Activated CD4-positive, alpha-beta memory T cell treated with anti-CD3 and anti-CD28 coated beads for 36 hours (primary cell): ENCODE measurements at places on chromosomes 12 and 14. TPM values are rescaled to one million over a fixed set of nuclear protein-coding genes. Genes with fewer than 3 reads are reported as not detected.

Gene C12orf54
- not detected for total RNA-seq

Gene TMEM121
- 9.7 TPM for total RNA-seq

Gene LGALS3
- 14.5 TPM for total RNA-seq

Gene KRT74
- total RNA-seq: not detected

Gene ITGB7
- total RNA-seq: 169 TPM

Gene IL23A
- 47.6 TPM for total RNA-seq

Gene ADCY4
- total RNA-seq: 1.6 TPM

Gene ABHD4
- 10.0 TPM for total RNA-seq

Gene WBP11
- 134 TPM for total RNA-seq

Gene PAPLN
- 0.65 TPM for total RNA-seq

DNA sequence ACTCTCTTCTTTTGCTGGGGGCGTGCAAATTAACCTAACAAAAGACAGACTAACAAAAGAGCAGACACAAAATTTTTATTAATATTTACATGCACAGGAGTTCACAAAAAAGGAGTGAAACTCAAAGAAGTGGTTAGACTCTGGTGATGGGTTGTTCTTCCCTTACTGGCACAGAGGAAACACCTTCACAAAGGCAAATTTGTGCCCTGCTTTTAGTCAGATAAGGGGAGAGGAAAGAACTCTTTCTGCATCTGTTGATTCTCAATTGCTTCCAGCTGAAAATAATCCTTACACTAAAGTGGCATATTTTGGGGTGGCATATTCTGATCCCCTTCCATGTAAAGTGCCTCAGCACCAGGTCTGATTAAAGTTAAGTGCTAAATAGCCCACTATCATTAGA, 190.2 kb upstream of the AMIGO2 start:
- DNase-seq: no peak

DNA sequence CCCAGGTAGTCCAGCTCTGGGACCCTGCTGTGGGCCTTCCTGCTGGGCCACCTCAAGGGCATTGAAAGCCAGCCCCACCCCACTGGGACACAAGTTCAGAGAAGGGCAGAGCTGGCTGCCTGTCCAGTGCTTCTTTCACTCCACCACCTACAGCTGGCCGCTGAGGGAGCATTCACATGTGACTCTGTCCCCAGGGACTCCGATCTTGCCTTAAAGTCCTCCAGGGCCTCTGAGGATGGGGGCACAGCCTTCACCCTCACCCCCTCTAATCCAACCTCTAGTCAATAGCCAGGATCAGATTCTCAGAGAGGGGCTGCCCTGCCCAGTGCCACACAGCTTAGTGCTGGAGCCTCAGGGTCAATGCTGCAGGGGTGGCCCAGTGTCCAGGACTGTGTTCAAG, 5.0 kb upstream of the CYP46A1 start:
- no peak for DNase-seq

GRCh38 chr14:23364164-23365035, 572 bp downstream of the EFS start:
- DNase-seq: no peak

DNA sequence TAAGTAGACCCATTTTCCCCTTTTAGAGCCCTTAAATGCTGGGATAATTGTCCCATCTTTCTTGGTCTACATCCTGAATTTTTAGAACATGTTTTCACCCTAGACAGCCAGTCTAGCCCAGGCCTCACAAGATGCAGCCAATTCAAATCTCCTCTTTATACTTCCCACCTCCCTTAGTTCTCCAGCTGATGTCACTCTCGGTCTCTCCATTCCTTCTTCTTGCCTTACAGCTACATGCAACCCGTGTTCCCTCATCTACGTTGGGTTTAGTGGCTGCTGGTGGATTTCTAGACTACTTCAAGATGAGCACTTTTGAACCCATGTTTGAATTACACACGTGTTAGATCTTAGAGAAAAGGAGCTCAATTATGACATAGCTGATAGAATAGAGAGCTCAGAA, 132.0 kb downstream of the PPM1H start:
- no peak for DNase-seq

GRCh38 chr14:93035585-93035916, 80.2 kb downstream of the ITPK1 start:
- DNase-seq: no peak

GRCh38 chr12:87413784-87414183, 615.4 kb downstream of the C12orf50 start:
- DNase-seq: no peak

DNA sequence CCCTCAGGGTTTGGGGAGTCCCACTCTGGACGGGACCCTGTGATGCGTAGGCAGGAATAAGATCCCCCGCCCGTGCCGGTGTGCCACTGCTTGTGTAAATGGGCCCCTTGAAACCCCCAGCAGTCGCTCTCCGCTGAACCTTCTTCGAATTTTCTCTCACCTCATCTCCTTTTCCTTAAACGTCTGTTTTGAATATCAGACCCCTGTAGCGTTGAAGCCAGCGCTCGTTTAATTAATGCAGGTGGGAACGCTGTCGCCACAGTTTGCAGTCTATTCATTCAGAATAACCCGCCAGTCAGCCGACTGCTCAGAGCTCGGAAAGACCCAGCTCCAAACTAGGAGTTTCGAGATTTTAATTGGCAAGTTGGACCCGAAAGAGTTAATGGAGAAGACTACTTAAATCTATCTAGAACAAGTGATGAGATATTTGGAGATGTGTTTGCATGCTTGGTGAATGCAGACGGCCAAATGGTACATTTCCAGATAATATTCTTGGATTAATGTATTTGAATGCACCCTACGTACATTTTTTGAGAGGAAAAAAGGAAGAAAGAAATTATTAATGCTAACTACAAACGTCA, 739 bp upstream of the PPP2R5E start:
- no peak for DNase-seq

- no peak for DNase-seq
Measured at GRCh38 chr14:96390965-96391292, 999 bp upstream of the AK7 start.

GRCh38 chr12:79624378-79624777, 66.4 kb downstream of the PAWR start:
- no peak for DNase-seq

GRCh38 chr12:56520506-56520905, 1.1 kb upstream of the RBMS2 start:
- no peak for DNase-seq

GRCh38 chr14:33938131-33938949, 12.5 kb downstream of the EGLN3 start:
- no peak for DNase-seq

GRCh38 chr12:93407054-93407962, 29.6 kb downstream of the NUDT4 start:
- no peak for DNase-seq

DNA sequence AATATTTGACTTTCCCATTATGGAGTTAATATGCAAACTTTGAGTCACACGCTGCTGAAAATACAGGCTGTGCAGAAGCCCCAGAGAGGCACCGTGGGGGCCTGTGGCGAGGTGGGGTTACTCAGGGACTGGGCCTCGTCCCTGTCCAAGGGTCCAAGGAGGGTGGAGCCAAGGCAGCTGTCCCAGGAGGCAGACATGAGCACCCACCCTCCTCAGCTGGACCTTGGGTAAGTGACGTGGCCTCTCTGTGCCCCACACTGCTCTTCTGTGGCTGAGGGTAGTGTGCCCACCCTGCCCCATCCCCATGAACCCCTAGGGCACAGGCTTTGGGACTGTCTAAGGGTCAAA, 39.4 kb downstream of the FAM222A start:
- no peak for DNase-seq

DNA sequence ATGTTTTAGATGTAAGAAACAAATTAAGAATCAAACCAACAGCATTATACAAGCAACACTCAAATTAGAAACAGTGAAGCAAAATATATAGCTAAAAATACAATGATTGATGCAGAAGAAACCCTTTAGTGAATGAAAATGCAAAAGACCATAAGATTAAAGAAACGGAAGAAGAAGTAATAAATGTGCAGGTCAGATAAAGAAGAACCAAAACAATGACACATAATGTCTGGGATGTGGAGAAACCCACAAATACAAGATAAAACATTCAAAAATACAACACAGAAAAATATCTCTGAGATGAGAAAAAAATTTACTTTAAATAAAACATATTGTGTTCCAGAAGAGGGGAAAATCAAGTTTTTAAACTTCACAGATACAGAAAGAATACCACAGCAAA, 73.4 kb upstream of the AVPR1A start:
- DNase-seq: no peak

GRCh38 chr12:98227162-98227561, 288.2 kb upstream of the TMPO start:
- no peak for DNase-seq

- DNase-seq: no peak
Measured at GRCh38 chr12:131863711-131864396, 30.6 kb upstream of the ULK1 start.

- DNase-seq: no peak
Measured at GRCh38 chr12:91040096-91040755, 17.6 kb downstream of the KERA start.

DNA sequence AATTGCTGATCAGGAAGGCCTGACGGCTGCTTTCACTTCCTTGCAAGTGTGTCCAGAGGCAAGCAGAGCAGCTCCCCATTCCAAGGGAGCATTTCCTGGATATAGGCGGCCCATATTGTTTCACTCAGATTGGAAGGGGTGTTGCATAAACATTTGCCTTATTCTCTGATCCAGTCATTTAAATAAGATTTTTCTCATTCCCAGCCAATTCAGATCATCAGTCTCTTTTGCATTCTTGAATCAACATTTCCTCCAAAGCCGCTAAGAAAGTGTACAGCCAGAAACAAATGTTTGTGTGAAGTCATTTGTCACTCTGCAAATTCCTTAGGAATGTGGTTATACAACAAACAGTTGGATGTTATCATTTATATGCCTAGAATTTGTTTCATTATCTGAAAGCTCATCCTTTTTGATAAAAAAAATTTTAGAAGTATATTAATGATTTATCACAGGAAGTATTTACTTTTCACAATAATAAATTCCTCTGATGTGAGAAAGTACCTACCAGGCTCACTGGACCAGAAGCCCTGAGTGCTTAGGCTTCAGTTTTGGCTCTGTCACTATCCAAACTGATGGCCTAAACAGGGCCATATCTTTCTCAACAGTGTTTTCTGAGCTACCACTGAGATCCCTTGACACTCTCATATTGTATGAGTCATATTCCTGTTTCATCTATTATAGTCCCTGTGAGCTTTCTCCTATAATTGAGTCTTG, 379.6 kb downstream of the CCDC91 start:
- no peak for DNase-seq

- DNase-seq: no peak
Measured at GRCh38 chr12:93419388-93420034, 22.2 kb downstream of the UBE2N start.

- no peak for DNase-seq
Measured at GRCh38 chr12:9872162-9872561, 3.0 kb upstream of the CLEC2B start.
